Inflammatory macrophage treated with lipopolysaccharide for 4 hours (primary cell): ENCODE measurements at places on chromosomes 7 and 10.

GRCh38 chr7:35520810-35521625, 173.9 kb downstream of the HERPUD2 start:
- no peak for DNase-seq

GRCh38 chr10:66717231-66717981, 208.4 kb upstream of the LRRTM3 start:
- no peak for DNase-seq

GRCh38 chr10:89699581-89700064, 1.8 kb upstream of the KIF20B start:
- no peak for DNase-seq

DNA sequence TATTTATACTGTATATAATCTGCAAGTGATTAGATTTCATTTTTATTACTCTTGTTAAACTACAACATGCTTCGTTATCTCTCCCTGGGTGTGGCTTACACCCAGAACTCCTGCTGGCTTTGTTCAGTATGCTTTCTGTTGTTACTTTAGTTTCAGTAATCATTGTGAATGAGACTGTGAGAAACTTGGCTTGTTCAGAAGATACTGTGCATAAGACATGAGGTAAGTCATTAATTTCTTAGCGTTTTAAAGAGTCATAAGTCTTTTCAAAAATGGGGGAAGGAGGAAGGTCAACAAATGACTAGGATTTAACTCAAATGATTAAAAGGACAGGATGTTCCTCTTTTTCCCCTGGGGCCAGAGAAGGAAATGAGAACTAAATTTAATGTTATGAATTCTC, 11.6 kb upstream of the ADD3 start:
- peak; percentile 75 for DNase-seq

GRCh38 chr7:148049068-148049467, 541.5 kb upstream of the C7orf33 start:
- no peak for DNase-seq

GRCh38 chr7:64881461-64882287, 21.4 kb upstream of the ZNF273 start:
- no peak for DNase-seq

DNA sequence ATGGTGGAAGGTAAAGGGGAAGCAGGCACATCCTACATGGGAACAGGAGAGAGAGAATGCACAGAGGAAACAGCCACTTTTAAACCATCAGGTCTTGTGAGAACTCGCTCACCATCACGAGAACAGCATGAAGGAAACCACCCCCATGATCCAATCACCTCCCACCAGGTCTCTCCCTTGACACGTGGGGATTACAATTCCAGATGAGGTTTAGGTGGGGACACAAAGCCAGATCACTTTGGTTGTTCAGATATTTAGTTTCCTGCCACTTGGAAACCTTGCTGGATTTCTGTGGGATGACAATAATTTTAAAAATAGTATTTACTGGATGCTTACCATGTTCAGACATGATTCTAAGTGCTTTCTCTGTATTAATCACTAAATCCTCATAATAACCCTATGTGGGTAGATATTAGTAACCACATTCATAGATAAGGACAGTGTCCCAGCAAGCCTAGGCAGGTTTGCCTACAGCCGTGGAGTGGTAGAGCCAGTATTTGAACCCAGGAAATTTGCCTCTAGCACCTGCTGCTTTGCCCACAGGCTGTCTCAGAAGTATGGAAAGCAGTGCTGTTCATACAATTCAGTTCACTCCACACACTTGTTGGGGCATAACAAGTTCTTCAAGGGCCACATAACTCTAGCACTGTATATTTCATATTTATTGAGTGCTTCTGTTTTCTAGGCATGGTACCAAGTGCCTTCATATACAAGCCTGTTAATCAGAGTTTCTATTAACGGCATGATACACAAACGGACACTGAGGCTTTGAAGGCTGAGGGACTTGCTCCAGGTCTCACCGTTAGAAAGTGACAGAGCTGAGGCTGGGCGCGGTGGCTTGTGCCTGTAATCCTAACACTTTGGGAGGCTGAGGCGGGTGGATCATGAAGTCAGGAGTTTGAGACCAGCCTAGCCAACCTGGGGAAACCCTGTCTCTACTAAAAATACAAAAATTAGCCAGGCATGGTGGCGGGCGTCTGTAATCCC, 8.3 kb downstream of the TLL2 start:
- no peak for DNase-seq

DNA sequence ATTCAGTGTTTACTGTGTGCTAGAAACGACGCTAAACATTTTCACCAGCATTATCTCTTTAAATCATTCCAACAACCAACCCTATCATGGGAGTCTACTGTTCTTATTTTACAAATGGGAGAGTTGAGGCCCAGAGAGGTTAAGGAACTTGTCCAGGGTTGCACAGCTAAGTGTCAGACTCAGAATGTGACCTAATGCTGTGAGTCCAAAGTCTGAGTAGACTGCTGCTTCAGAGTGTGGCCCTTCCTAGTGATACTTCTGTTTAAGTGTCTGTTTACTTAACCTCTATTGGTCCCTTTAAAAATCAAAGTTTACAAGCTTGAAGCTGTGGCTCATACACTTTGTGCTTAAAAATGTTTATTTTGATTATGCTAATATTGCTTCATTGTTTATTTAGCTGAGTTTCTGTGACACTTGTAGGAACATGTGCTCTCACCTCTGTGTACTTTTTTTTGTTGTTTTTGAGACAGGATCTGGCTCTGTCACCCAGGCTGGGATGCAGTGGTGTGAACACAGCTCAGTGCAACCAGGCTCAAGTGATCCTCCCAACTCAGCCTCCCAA, 84.4 kb upstream of the SYPL1 start:
- DNase-seq: no peak

DNA sequence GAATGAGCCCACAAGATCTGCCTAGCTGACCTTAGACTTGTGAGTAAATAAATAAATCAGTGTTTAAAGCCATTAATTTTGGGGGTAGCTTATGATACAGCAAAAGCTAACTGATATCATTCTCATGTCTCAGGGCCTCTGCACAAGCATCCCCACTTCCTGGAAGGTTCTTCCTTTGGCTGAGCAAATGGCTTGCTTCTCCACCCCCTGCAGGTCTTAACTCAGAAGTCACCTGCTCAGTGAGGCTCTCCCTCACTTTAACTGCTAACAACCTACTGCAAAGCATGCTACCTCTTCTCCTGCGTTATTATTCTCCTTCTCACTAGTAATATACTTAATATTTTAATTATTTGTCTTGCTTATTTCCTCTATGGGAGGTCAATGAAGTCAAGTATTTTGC, 167.3 kb downstream of the TPK1 start:
- no peak for DNase-seq

GRCh38 chr10:3770611-3771110, 14.3 kb downstream of the KLF6 start:
- DNase-seq: no peak

- DNase-seq: no peak
These were observed 23.5 kb downstream of the CH25H start for GRCh38 chr10:89183571-89183970.

DNA sequence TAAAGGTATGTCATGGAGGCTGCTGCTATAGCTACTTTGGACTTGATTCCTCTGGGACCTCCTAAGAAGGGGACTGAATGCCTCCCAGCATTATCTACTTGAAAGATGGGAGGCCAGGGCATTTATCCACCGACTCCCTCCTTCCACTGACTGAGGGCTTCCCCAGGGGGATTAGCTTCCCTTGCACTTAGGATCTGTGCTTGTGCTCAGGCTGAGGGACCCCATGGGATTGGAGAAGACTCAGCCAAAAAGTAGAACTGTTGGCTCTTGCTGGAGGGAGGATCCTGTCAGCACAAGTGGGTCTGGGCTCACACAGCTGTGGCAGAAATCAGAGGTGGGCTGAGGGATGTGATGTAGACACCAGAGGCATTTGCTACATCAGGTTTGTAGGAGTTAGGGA, 81.5 kb upstream of the SYPL1 start:
- no peak for DNase-seq

GRCh38 chr7:214410-215212, 22.2 kb downstream of the FAM20C start:
- DNase-seq: no peak

- no peak for DNase-seq
These were observed 517.5 kb upstream of the FOXK1 start for GRCh38 chr7:4164556-4164955.

DNA sequence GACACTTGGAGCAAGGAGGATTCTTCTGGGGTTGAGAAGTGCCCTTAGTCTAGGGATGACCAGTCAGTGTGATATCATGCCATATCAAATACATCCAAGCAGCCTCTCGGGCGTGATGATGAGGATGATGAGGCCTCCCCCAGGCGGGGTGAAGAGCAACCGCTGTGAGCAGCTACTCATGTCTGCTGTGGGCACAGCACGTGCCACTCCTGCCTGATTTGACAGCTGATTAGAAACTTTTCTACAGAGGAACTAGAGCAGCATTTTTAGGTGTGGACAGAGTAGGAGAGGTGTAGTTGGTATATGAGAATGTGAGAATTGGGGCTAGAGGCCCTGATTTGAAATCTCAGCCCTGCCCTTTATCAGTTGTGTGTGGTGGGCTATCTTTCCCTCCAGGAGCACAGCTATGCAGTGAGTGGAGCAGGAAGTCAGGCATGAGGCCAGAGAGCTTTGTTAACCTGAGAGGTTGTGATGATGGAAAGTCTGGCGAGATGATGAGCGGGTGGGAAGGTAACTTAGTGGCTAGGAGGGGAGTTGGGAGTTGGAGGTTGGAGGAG, 49.6 kb upstream of the COBL start:
- no peak for DNase-seq

- DNase-seq: no peak
These were observed 7.9 kb downstream of the EDRF1 start for GRCh38 chr10:125727436-125727835.

GRCh38 chr10:71367271-71367670, 29.4 kb upstream of the CDH23 start:
- peak; percentile 91 for DNase-seq

GRCh38 chr10:108254089-108254488, 1089.6 kb upstream of the SORCS1 start:
- DNase-seq: no peak

GRCh38 chr7:27501001-27501400, 161.7 kb downstream of the HIBADH start:
- DNase-seq: no peak

GRCh38 chr10:49134327-49134726, 506 bp upstream of the FAM170B start:
- no peak for DNase-seq

GRCh38 chr7:82729172-82730030, 285.8 kb upstream of the CACNA2D1 start:
- DNase-seq: peak; percentile 18

- no peak for DNase-seq
These were observed 30.0 kb upstream of the MYH16 start for GRCh38 chr7:99242682-99243081.

- no peak for DNase-seq
These were observed 103.5 kb upstream of the ZNF438 start for GRCh38 chr10:31135171-31135570.

DNA sequence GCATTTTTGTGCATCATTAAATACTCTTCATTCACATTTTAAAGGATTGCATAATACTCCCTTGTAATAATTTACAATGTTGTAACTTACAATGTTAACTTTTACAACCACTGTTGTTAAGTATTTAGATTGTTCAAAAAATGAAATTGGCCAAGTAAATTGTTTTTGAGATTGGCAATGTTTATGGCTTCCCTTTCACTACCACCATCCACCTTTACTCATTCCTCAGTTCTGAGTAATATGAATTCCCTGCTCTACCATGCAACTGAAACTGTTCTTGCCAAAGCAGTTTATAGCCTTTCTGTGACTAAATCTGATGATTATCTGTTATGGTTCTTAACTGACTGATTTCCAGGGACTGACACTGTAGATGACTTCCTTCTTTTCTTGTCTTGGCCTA, 80.5 kb upstream of the TMEM106B start:
- no peak for DNase-seq

DNA sequence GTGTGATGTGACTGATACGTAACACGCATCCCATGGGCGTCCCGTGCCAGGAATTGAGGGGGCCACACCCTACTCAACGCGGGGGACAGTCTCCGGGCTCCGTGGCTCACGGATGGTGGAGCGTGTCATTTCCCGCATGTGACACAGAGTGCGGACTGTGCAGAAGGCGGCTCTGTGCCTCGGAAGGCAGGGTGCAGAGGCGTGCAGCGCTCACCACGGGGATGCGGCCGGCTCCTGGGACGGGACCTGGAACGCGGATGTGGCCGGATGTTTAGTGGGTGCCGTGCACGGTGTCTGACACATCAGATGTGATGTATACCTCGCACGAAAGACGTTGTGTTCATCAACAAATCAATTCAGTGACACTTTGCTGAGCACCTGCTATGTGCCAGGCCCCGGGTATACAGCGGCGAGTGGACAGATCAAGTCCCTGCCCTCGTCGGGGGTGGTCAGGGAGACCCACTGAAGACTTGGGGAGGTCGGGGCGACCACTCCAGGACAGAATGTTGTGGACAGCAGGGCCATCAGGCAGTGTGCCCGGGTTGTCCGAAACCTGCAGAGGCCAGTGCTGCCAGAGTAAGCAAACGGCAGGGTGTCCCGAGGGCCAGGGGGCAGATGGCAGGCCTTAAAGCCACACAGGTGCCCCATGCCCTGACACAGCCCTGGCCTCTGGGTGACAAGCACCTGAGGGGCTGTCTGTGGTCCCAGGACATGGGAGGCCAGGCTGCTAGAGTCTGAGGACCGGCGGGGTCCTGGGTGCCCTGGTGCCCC, 38.1 kb downstream of the MICALL2 start:
- DNase-seq: no peak
